ENCODE measurements at places on chromosomes 6 and 20. TPM values are rescaled to one million over a fixed set of nuclear protein-coding genes. Genes with fewer than 3 reads are reported as not detected.

PHACTR3 gene
- total RNA-seq: 0.11 TPM

DNA sequence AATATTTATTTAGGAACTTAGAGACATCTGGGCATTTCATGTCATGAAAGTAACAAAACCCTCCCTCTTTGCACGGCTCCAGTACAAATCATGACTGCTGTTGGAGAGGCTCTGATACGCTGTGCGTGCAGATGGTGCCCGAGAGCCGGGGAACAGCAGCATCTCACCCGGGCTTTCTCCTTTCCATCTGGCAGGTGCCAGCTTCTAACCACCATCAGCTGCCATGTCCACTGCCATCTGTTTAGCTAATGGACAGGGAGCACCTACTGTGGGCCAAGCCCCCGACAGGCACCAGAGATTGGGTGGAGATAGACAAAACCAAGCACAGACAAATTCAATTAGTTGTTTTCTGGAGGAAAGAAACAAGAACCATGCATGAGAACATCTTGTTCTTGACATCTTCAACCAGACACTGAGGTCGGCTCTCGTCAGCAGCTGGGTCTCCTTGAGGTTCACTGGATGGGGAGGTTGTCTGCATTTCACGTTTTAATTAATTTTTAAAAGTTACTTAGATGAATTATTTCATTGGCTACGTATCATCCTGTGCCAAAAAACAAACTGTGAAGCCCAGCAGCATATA lies 323.7 kb downstream of the THBS2 start:
- no peak for DNase-seq

CCN6 gene
- total RNA-seq: 0.90 TPM

GRCh38 chr6:87710090-87710489 lies 8.1 kb upstream of the AKIRIN2 start:
- DNase-seq: no peak

- DNase-seq: no peak
Measured at GRCh38 chr20:47765691-47766594, 19.3 kb downstream of the SULF2 start.

LY6G6D gene
- total RNA-seq: not detected

DNA sequence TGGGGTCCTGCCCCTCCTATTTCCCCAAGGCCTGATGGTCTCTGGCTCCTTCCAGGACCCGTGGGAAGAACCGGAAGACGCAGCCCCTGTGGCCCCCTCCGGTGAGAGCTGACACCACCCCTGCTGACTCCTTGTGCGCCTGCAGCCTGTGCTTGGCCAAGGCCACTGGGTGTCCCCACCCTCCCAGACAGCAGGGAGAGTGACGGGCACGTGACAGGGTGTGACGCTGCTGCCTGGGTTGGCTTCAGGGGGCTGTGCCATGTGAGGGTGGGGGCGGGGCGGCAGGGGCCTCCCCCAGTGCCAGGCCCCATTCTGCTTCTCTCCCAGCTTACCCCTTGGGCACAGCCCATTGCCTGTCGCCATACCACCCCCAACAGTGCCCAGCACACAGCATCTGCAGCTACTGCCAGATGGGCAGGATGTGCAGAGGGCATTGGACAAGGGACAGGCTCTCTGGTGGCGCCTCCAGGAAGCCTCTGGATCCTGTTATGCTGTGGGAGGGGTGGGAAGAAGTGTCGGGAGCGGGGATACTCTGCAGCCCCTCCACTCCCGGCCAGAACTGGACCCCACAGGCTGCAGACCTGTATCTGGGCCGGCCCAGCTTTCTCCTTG lies 2.9 kb downstream of the BIRC7 start:
- no peak for DNase-seq

DNA sequence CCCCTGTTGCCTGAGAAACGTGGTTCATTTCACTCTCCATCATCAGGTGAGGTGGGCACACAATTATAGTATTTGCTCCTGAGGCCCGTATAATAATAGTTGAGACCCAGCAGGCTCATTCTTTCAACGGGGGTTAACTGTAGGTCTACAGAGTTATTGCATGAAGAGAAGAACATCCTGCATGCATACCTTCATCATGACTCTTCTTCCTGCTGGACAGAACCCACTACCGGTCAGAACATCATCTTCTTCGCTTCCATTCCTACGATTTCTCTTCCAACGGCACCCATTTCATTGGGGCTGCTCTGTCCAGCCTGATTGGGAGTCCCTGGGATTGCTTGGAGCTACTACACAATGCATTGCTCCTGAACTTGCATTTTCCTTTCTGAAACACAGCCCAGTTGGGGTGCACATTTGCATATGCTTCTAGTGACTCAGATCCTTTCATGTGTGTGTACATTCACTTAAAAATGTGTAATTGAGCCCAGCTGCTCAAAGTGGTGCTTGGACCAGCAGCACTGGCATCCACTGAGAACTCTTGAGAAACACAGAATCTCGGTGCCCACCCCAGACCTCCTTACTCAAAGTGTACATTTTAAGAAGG lies 57.4 kb downstream of the SLC24A3 start:
- no peak for DNase-seq

- no peak for DNase-seq
Measured at GRCh38 chr6:105492706-105493673, 90.1 kb upstream of the PREP start.
